Activated CD4-positive, alpha-beta T cell treated with anti-CD3 and anti-CD28 coated beads, Interleukin-2, amount 50 U/mL, for 48 hours (primary cell): ENCODE measurements at places on chromosomes 2 and 18.

DNA sequence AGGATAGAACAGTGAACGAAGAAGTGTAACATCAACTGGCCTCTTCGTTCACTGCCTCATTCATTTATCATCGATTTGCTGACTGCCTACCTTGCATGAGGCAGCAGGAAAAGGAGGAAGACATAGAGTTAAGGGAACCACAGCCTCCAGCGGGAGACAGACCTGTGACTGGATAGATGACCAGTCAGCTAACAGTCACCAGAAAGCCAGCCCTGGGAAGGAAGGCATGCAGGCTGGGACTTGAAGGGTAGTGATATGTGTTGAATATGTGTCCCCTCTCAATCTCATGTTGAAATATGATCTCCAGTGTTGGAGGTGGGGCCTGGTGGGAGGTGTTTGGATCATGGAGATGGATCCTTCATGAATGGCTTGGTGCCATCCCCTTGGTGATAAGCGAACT lies 58.3 kb downstream of the CTIF start:
- no peak for DNase-seq

DNA sequence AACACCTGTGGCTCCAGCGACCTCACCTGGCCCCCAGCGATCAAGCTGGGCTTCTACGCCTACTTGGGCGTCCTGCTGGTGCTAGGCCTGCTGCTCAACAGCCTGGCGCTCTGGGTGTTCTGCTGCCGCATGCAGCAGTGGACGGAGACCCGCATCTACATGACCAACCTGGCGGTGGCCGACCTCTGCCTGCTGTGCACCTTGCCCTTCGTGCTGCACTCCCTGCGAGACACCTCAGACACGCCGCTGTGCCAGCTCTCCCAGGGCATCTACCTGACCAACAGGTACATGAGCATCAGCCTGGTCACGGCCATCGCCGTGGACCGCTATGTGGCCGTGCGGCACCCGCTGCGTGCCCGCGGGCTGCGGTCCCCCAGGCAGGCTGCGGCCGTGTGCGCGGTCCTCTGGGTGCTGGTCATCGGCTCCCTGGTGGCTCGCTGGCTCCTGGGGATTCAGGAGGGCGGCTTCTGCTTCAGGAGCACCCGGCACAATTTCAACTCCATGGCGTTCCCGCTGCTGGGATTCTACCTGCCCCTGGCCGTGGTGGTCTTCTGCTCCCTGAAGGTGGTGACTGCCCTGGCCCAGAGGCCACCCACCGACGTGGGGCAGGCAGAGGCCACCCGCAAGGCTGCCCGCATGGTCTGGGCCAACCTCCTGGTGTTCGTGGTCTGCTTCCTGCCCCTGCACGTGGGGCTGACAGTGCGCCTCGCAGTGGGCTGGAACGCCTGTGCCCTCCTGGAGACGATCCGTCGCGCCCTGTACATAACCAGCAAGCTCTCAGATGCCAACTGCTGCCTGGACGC lies 4.9 kb downstream of the GPR35 start:
- no peak for DNase-seq

- DNase-seq: no peak
Observed at GRCh38 chr18:75799449-75800330, 372.2 kb upstream of the SMIM21 start.

GRCh38 chr2:222380456-222380855 lies 43.9 kb upstream of the SGPP2 start:
- DNase-seq: no peak

GRCh38 chr2:240459401-240460252 lies 24.2 kb downstream of the GPC1 start:
- no peak for DNase-seq

DNA sequence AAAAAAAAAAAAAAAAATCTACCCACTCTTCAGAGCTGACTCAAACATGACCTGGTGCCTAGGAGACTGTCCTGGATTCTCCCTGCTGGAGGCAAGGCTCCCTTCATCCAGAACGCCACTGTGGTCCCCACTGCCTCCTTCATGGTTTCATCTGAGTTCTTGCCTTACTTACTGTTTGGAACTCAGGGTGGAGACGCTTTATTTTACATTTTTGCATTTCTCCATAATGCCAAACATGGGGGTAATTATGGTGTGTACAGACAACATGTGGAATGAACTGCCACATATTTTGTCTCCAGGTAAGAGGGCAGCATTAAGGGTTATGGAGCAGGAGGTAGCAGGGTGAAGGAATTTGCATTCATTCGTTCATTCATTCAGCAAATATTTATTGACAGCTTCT lies 154.0 kb upstream of the MSH6 start:
- no peak for DNase-seq

- DNase-seq: no peak
Observed at GRCh38 chr2:151506170-151506569, 96.5 kb downstream of the RIF1 start.

GRCh38 chr2:11681722-11682589 lies 12.0 kb upstream of the NTSR2 start:
- DNase-seq: peak; percentile 69

DNA sequence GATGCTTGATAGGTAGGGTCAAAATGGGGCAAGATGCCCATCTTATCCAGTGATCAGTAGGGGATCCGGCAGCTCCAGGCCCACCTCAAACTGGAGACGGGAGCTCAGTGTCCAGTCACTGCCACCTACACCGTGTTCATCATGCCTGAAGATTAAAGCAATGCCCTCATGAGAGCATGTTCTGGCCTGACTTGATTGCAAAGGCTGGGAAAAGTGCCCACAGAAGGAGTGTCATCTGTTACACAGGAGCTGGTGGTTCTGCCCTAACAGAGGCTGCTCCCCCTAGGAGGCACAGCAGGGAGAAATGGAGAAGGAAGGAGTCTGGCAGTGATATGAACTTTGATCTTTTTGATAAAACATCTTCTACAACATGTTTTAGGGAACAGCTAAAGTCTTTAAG lies 92.3 kb downstream of the CCBE1 start:
- DNase-seq: no peak

DNA sequence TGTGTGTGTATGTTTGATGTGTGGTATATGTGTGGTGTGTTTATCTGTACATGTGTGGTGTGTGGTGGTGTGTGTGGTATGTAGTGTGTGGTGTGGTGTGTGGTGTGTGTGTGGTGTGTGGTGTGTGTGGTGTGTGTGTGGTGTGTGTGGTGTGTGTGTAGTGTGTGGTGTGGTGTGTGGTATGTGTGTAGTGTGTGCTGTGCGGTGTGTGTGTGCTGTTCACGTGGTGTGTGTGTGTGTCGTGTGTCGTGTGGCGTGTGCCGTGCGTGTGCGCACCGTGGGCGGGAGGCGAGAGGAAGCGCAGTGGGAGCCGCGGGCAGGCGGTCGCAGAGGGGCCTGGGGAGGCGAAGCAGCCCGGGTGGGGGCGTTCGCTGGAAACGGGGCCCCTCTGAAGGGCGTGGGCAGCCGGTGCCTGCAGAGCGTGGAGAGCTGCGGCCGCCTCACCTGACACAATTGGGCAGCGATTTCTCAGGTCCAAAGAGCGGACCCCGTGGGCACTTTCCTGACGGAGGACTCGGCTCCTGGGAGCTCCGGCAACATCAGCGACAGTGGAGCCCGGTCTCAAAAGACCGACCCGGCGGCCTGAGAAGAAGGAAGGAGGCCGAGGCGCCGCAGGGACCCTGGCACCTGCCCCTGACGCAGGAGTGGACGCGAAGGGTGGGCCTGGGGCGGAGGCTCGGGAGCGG lies 741.1 kb upstream of the SALL3 start:
- no peak for DNase-seq

DNA sequence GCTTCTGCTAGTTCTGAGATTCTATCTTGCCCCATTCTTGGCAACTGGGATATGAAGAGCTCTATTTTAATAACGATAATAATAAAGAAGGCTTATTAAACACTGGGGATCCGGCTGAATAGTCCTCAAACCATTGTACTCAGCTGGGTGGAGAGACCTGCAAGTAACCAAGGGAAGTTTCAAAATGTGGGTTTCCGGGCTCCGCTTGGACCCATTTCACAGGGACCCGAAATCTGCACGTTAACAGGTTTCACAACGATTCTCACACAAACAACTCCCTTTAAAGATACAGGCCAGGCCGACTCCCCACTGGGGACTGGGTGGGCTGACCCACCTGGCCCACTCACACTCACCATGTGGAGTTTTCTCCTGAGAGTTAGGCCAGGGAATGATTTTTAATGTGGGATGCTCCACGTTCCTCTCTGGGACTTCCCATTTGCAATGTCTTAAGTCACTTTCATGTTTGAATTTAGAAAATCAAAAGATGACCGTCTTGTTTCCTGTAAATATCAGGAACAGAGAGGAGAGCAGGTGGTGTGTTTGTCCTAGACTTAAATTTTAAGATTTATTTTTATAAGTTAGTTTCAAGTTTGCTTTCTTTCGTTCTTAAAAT lies 96.3 kb downstream of the SH3RF3 start:
- no peak for DNase-seq

DNA sequence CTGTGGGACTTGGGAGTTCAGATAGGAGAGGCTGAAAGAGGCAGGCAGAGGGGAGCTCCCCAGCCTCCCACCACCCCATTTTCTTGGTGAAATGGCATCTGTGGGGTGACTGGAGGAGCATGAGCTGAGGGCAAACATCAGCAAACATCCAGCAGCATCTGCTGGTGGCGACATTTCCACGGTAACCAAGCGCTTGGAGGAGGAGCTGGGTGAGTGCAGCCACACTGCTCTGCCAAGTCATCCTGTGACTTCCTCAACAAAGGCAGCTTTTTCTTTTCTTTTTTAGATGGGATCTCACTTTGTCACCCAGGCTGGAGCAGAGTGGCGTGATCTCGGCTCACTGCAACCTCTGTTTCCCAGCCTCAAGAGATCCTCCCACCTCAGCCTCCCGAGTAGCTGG lies 5.6 kb downstream of the TXNL4A start:
- peak; percentile 45 for DNase-seq

DNA sequence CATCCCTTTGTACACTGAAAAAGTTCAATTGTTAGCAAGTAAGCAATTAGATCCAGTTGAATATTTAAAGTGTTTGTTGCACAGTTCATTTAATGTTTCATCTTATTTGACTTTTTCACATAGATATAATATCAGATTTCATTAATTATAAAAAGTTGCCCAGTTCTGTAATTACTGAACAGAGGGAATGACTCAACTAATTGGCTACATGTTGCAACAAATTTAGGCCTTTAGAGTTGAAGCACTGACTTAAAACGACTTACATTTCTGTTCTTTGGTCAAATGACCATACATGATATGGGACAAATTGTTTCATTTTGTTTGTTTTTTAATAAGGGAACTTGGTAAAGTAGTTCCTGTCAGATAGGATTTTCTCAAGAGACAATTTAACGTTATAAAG lies 68.5 kb upstream of the FAM117B start:
- DNase-seq: no peak

DNA sequence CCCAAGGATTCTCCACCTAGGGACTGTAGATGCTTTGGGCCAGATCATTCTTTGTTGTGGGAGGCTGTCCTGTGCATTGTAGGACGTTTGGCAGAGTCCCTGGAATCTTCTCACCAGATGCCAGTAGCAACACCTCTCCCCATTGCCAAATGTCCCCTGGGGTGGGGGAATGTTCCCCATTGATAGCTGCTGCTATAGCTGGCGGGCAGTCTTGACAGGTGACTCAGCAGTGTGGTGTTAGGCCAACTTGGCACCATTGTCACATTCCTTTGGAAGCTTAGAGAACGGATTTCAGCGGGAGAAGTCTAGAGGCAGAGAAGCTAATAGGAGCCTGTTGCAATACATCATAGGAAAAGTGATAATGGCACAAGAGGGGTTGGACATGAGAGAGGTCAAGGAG lies 495.7 kb upstream of the SMIM21 start:
- no peak for DNase-seq

- no peak for DNase-seq
Observed at GRCh38 chr2:47872941-47873340, 33.4 kb downstream of the FBXO11 start.

DNA sequence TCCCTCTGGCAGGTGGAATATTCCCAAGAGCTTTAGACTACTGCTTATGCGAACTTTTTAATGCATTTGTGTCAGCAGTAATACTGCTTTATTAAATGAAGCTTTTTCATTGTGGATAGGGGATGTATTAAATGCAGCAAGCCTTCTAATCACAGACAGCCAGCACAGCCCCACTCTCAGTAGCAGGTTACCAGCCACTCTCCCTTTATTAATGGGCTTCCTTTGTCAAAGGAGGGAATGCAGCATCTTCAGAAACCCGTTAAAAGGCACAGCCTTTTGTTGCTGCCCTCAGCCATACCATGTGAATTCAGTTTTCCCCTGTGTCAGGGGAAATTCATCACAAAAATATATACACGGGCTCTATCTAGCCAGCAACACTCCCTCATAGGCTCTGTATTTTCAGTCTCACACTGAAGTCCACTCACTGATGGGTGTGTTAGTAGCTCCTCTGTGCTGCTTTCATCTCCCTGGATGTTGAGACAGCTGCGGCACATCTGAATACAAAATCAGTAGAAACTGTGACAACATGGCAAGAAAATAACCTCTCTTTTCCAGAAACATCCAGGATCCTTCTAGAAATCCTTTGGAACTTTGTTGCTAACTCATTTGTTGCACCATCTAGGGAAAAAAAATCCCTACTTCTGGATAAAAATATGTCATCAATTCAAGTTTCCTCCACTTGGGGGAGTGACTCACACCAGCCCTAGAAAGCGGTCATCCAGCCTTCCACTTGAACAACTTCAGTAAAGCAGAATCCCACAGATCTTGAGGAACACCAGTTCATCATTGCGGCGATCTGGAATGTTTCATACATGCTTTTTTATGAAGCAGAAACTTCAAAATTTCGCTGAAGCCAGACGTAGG lies 48.4 kb downstream of the LRRTM1 start:
- no peak for DNase-seq

DNA sequence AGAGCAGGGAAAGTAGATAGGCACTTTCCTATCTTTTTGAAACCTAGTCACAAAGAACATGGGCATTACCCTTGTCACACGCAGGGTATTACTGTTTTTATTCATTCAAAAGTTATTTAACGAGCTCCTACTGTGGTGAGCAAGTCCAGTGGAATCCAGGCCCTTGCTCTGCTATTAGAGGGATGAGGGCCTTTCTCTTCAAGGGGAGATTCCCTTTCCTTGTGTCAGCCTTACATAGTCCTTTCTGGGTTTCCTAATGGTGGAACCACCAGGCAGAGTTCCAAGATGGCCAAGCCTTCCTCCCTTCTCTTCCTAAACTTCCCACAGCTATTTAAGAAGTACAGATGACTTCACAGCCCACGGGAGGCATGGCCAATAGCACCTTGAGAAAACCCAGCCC lies 64.6 kb downstream of the SPTBN1 start:
- no peak for DNase-seq

DNA sequence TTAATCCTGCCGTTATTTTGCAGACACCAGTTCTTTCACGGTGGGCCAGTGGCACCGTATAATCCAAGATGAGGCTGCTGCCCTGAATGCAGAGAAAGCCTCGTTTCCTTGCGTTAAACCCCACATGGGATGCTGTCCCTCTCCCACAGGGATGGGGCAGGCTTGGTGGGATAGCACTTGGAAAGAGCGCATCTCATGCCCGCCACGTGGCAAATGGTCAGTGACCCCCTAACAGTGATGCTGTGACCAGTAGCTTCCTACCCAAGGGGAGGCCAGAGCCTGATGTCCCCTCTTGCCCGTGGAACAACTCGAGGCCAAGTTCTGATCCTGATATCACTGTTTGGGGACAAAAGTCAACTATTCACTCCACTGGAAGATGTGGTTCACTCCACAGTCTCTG lies 73.3 kb downstream of the RHOB start:
- no peak for DNase-seq

GRCh38 chr18:29084120-29084519 lies 907.2 kb upstream of the CDH2 start:
- DNase-seq: no peak

- no peak for DNase-seq
Observed at GRCh38 chr2:173676647-173677046, 288.5 kb downstream of the SP3 start.
